ENCODE measurements at places on chromosomes 6 and 20.
A peak's percentile ranks its signal among the peaks of the same experiment; 100 is the strongest.

DNA sequence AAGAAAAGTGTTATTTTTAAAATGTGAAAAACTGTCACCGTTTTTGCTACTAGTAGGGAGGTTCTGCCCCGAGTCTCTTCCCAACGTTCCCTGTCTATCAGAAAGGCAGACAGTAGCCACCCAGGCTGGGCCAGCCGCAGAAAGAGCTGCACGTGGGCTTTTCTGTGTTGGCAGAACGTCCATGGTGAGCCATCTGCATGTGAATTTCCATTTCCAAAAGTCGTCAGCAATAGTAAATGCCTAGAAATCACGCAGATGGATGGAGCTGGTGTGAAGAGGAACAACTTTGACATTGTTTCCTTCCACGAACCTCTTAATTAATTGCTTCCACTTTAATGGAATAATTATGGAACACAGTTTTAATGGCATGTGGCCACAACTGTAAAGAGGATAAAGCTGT lies 97.5 kb downstream of the FAM120B start:
- no peak for DNase-seq

DNA sequence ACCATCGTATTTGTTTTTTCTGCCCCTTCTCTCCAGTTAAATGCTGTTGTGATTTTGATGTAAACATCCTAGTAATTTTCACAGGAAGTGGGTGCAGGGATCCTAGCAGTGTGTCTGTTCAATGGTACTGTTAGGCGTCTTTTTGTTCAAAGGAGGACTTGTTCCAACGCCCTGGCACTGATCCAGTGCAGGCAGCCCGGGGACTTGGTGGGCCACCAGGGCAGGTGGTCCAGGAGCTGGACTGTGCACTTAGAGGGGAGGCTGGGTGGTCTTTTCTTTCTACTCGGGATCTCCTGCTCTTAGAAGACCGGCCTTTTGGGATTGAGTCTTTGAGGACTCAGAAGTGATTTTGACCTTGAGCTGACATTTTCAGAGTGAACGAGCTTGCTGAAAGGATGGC lies 41.1 kb upstream of the NKX2-2 start:
- no peak for DNase-seq

- DNase-seq: no peak
Measured at GRCh38 chr20:62248890-62249560, 10.7 kb downstream of the OSBPL2 start.

GRCh38 chr20:10040070-10040975 lies 5.5 kb downstream of the ANKEF1 start:
- no peak for DNase-seq

GRCh38 chr20:1299522-1299921 lies 29.4 kb downstream of the SDCBP2 start:
- peak; percentile 40 for DNase-seq
